CD4-positive, alpha-beta T cell treated with Interleukin-6 at 100 ng/mL for 8 hours (primary cell): ENCODE measurements at places on chromosomes 7 and 10.

DNA sequence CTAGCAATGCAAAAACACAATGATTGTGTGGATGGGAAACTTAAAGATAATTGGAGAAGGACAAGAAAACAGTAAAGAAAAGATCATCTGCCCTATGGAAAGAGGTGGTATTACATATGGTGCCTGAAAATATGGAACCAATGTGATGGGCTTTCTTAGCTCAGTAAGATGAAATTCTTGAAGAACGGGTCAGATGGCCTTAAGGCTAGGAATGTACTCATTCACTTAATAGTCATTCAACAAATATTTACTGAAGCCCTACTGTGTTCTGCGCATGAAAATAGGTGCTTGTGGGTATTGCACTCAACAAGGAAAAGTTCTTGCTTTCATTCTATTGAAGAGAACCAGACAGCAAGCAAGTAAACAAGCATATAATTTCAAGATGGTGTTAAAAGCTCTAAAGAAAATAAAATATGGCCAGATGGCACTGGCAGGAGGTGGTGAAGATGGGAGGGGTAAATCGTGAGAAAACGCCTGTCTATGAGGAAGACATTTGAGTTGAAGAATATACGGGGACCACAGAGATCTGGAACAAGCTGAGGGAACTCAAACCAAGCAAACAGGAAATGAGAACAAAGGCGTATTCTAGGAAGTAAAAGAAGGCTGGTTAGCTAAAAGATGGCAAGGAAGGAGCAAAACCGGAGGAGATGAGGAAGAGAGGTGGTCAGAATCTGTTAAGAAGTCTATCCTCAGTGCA lies 179.7 kb downstream of the ANK3 start:
- DNase-seq, result no peak

- no peak for DNase-seq
Measured at GRCh38 chr10:113139699-113140098, 189.7 kb downstream of the TCF7L2 start.

- no peak for DNase-seq
Measured at GRCh38 chr7:91079487-91079886, 184.7 kb upstream of the FZD1 start.

- no peak for DNase-seq
Measured at GRCh38 chr7:87767827-87768226, 108.3 kb downstream of the SLC25A40 start.

GRCh38 chr7:128100225-128100948 lies 69.2 kb upstream of the LRRC4 start:
- no peak for DNase-seq

- DNase-seq, result no peak
Measured at GRCh38 chr7:16178092-16178491, 243.2 kb downstream of the CRPPA start.
